Nephron progenitor cell (in vitro differentiated cells): ENCODE measurements at places on chromosomes 3 and 15.

DNA sequence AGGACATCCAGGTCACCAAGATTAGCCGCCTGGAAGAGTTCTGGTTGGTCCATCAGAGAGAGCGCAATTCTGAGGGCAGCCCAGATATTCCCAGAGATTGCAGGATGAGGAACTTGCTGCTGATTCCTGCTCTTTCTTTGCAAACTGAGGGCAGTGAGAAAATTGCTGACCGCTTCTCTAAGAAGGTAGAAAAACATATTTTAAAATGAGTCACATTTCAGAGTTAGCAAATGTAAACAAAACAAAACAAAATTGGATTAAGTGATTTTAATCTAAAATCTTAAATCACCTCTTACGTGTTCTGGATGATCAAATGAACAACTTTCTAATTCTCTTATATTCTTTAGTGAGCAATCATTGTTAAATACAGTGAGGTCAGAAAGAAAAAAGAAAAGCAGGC lies 149.0 kb downstream of the USP13 start:
- DNase-seq, result no peak

DNA sequence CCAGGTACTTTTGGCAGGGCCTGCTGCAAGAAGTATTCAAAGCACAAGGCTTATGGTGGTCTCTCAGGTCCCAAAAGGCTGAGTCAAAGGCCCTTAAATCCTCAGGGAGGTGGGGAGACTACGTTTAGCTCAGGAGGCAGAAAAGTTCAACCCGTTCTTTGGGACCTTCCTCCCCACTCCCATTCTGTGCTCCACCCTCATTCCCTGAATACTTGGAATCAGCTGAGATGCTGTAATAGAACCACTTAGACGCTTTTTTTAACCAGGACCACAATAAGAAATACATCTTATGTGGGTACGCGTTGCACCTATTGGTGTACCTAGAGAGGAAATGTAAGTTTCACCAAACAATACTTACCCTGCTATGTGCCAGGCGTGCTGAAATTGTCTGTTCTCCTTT lies 58.0 kb downstream of the FAM174B start:
- no peak for DNase-seq

DNA sequence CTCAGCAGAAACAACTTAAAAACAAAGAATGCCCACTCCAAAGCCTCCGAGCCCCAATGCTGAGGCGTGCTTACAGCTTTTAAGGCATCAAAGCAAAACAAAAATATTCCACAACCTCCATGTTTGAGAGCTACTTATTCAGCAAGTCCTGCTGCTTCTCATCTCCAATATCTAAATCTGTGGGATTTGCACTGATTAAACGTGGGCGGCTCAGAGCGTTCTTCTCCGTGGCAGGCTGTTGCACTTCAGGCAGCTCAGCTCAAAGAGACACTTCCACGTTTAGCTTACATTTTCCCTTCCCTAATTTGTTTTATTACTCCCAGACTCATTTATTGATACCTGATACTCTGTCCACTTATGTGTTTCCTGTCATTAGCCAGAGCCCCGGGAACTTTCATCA lies 282.6 kb upstream of the MCTP2 start:
- DNase-seq, result no peak

DNA sequence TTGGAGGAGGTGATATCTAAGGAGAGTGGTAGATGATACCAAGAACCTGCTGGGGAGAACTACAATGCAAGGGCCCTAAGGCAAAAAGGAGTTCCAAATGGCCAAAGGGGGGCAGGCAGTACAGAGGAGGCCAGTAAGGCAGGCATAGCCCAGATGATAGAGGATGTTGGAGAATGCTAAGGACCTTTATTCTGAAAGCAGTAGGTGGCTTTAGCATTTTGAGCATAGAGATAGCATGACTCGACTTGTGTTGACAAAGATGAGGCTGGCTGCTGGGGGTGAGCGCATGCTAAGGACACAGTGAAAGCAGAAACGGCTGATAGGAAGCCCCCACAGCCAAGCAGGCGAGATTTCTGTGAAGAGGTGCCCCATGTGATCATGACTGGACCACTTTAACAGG lies 419.3 kb downstream of the ERC2 start:
- no peak for DNase-seq

DNA sequence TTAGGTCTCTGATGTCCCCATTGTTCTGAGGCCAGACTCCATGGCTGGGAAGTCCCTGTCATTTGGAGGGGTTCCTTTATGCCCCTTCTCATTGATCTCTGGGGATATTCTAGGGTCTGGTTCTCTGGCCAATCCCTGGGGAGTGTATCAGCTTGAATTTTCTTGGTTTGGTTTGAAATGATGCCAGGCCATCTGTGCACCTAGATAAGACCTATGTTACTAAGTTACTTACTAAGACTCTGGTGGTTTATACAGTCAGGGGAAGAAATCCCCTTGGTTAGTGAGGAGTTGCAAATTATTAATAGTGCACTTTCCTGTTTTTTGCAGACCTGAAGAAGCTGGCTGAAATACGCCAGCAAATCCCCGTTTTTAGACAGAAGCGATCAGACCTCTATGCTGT lies 20.3 kb downstream of the NIT2 start:
- no peak for DNase-seq

- DNase-seq, result no peak
These were observed 71.5 kb downstream of the CD200R1L start for GRCh38 chr3:112775011-112775742.

DNA sequence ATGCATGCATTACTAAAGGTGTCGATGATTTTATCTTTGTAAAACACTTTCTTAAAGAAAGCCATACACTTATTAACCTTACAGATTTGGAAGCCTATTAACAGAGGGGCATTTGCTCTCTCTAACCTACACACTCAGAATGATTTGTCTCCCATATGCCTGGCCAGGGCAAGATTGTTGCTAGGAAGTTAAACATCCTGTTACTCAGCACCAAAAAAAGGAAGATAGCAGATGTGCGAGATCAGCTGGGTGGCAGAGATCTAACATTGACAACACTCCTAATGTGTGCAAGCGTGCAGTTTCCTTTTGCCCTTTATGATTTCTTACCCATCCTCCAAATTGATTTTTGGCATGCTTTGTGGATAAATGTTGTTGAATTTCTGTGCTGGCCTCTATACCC lies 73.9 kb upstream of the TMEM108 start:
- no peak for DNase-seq

DNA sequence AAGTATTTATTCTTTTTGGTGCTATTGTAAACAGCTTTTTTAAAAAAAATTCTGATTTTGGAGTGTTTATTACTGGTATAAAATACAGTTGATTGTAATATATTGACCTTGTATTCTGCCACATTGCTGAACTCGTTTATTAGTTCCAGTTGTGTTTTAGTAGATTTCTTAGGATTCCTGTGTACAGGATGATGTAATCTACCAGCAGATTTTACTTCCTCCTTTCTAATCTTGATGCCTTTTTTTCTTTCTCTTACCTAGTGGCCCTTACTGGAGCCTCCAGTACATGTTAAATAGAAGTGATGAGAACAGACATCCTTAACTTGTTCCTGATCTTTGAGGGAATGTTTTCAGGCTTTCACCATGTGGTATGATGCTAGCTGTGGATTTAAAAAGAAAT lies 70.4 kb upstream of the KY start:
- DNase-seq, result no peak

DNA sequence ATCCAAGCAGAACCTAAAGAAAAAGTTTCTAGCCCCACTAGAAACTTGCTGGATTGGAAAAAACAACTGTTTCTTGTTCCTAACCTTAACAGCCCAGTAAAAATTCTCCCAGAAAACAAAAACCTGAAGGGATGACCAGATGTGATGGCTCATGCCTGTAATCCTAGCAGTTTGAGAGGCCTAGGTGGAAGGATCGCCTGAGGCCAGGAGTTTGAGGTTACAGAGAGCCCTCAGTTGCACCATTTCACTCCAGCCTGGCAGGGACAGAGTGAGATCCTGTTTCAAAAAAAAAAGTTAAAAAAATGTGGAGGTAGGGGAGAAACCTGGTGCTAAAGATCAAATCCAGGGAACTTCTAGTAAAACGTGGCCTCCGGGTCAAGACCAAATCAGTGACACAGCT lies 38.6 kb upstream of the RAF1 start:
- no peak for DNase-seq

GRCh38 chr3:67123914-67124313 lies 125.8 kb downstream of the KBTBD8 start:
- DNase-seq, result no peak
